ENCODE measurements at places on chromosomes 4 and X.
A peak's percentile ranks its signal among the peaks of the same experiment; 100 is the strongest.

DNA sequence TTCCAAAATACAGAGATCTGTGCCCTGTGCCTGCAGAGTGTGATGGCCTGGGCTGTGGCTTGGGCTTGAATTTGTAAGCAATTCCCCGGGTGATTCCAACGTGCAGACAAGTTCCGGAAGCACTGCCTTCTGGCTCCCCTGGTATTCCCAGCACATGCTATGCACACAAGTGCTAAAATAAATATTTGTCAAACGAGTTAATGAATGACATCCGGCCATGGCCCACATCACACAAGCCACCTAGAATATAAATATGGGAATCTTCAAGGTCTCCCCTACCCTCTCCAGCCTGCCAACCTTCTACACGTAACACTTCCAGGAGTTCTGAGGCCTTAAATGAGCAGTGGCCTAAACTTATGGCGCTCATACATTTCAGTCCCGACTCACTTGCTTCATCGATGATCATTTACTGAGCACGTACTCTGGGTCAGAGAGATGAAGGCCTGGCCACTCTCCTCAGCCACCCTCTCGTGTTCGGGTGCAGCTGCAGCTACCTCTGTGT lies 21.3 kb downstream of the DCTD start:
- peak; percentile 20 for DNase-seq

- no peak for DNase-seq
Observed at GRCh38 chr4:7193030-7193958, 956 bp downstream of the SORCS2 start.

DNA sequence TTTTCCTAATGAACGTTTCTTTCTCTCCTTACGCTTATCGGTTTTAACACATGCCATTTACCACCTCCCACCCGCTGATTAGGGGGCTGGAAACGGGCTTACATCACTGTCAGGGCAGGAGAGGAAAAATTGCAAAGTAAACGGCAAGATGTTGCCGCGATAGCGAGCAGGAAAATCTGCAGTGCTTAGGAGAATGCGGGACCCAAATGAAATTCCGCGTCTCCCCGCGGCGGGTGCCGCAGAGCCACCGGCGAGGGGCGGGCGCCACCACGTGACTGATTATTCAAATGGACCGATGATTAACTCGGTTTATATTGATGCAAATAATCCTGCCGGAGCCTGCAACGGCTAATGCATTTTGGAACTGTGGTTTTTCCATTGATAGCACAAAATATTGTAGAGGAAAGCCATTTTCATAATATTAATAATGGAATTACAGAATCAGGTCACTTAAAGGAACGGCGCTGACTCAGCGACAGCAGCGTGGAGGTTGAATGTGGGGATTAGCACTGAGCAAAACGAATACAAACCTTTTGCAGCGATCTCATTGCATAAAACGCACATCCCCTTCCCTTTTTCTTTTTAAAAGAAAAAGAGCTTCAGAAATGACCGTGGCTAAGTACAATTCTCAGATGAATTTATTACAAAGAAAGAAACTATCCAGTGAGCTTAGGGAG lies 224.2 kb downstream of the STIM2 start:
- DNase-seq = no peak

DNA sequence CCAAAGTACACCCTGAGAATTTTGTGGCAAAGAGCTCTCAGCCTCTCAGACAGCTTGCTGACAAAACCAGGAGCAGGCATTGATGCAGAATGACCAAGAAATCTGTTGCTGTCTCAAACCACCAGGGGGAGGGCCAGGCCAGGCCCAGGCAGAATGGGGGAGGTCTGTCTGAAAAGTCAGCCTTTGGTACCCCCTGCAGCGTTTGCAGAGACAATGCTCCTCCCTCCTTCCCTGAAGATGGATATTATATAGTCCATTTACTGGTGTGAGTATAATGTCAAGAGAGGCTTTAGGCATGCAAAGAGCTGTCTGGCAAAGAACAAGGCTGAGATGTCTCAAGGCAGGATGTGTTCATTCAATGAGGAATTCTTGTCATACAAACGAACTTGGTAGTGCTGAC lies 52.9 kb upstream of the TRPC5OS start:
- peak; percentile 2 for DNase-seq

DNA sequence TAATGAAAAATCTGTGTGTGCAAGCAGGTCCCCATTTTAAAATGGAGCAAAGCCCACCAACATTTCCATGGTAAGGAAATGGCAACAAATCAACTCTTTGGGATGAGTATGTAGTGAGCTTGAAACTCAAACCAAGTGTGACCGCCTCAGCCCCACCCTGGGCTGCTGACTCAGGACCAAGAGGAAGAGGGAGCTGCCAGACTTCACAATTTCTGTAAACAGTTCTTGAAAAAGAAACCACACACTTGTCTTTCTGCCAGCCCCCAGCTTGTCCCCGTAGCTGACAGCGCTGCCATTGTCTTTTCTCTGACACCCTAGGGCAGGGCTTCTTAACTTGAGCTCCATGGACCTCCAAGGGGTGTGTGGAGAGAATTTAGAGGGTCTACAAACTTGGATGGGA lies 10.3 kb downstream of the RTL5 start:
- DNase-seq = no peak

- DNase-seq = no peak
Observed at GRCh38 chr4:53156896-53157295, 209.0 kb downstream of the SCFD2 start.

DNA sequence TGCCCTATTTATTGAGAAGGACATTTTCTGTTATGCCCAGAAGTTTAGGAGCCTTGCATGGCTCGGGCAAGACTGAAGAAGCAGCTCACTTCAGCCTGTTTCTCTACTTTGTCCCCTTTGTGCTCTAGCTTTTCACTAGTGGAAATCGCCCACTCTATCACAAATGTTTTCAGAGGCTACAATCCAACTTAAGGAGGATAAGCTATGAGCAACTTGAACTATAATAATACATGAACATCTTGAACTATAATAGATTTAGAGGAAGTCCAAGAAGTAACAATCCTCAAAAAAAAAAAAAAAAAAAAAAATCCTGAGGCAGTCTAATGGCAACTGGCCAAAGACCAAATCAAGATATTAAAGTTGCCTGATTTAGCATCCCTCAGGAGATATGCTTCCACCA lies 452.3 kb downstream of the IL1RAPL1 start:
- no peak for DNase-seq

GRCh38 chr4:77771566-77771965 lies 47.6 kb downstream of the CNOT6L start:
- no peak for DNase-seq

- DNase-seq = no peak
Observed at GRCh38 chr4:57777876-57778275, 667.7 kb upstream of the IGFBP7 start.

- DNase-seq = no peak
Observed at GRCh38 chr4:150212485-150212884, 134.2 kb downstream of the DCLK2 start.

DNA sequence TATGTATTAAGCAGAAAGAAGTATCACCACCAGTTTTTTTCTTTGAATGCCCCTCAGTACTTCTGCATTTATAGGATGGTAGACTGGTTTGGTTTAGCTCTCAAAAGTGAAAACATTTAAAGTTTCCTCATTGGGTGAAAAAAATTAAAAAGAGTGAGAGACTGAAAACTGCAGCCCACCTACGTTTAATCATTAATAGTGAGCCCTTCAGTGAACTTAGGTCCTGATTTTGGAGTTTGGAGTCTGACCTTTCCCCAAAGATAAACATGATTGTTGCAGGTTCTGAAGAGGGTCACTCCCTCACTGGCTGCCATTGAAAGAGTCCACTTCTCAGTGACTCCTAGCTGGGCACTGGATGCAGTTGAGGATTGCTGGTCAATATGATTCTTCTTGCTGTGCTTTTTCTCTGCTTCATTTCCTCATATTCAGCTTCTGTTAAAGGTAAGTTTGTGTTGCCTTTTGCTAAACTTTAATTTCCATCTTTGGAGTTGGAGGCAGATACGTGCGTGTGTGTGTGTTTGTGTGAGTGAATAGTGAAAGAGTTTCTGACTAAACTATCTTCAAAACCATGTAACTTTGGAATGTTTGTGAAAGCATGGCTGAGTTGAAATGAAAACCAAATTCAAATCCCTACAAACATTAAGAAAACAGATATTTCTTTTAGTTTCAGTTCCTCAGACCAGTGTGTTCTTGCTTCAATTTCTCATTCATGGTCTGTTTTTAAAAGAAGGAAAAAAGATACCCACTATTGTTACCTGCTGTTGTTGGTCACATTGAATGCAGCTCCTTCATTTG lies at the start of gene MTTP:
Gene MTTP (plus strand): TSS at position 295 of the 795 bp plus-strand sequence. CDS start 86 bp downstream, at position 381.
- DNase-seq = peak; percentile 10

DNA sequence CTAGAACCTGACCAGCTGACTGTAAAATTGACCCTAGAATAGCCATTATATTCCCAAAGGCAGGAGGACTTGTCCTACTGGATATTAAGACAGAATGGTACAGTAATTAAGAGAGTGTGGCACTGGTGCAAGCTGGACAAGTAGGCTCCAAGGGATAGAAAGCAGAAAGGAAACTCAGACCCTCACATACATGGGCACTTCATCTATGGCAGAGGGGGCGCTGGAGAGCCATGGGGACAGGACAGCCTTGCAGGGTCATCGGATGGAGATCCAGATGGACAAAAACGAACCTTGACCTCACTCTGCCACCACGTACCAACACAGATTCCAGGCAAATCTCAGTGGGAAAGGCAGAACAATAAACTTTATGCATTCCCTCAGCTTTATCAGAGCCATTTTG lies 40.6 kb downstream of the GAB3 start:
- no peak for DNase-seq

DNA sequence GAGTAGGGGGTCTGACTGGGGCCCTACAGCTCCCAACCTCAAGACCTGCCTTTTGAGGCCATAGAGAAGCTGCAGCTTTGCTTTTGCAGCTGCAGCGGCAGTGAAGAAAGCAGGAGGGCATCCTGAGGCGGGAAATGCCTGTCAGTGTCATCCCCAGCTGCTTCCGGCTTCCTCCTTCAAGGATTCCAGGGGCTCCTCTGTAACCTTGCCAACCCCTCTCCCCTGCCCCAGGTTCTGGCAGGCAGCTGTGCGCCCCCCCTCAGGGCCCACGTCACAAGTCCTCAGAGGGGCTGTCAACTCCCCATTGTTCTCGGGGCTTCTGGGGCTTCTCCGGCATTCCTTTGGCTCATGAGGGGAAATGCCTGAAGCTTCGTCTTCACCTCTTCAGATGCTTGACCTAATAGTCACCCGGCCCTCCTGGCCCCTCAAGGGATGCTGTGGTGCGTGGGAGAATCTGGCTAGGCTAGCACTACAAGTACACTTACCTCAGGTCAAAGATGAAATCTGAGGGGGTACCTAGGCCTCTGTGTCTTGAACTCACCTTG lies 31.9 kb downstream of the APLN start:
- DNase-seq = no peak

Data from HuH-7.5 (cell line).